ENCODE measurements at places on chromosomes 7 and 10.

DNA sequence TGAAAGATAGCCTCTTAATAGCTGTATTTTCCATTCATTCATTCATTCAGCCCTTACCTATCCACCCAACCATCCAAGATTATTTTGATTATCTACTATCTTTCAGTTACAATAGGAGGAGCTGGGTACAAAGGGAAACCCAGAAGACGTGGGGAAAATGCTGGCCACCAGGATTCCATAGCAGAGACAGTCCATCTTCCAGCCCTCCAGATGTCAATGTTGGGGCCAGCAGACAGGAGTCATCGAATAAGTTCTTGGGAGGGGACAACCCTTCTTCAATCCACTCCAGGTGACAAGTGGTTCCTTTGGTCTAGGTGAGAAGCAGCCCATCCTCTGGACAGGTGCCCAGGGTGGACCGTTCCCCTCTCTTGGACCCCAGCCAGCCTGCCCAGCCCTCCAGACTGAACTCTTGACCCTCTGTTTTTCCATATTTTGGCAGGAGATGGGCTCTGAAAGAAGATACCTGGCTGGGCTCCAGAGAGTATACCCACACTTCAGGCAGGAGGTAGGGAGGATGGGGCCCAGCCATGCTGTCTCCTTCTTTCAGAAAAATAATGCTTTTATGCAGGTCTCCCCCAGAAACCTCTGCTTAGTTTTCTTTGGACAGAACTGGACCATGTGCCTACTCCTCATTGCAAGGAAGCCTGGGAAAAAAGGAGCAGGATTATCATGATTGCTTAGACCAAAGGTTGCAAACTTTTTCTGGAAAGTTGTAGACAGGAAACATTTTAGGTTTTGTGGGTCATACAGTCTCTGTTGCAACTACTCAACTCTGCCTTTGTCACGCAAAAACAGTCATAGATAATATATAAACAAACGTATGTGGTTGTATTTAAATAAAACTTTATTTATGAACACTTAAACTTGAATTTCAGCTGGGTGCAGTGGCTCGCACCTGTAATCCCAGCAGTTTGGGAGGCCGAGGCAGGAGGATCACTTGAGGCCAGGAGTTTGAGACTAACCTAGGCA is 95.5 kb upstream of the SMNDC1 start:
- no peak for DNase-seq

DNA sequence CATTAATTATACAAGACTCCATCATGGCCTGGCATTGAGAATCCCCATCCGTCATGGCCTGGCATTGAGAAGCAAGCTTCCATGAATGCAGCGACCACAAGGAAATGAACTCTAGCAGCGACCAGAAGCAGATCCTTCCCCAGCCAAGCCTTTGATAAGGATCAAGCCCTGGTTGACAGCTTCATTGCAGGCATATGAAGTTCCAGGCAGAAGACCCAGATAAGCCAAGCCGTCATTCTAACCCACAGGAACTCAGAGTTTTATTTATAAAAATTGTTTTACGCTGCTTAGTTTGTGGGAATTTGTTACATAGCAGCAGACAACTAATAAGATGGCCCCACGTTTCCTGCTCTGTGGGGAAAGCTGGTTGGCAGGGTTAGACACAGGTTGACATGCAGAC is 642.3 kb downstream of the GATA3 start:
- DNase-seq = no peak

- DNase-seq = no peak
Measured at GRCh38 chr7:114949231-114949630, 27.3 kb downstream of the MDFIC start.

GRCh38 chr7:1357601-1358271 is 101.5 kb downstream of the MICALL2 start:
- DNase-seq = no peak

DNA sequence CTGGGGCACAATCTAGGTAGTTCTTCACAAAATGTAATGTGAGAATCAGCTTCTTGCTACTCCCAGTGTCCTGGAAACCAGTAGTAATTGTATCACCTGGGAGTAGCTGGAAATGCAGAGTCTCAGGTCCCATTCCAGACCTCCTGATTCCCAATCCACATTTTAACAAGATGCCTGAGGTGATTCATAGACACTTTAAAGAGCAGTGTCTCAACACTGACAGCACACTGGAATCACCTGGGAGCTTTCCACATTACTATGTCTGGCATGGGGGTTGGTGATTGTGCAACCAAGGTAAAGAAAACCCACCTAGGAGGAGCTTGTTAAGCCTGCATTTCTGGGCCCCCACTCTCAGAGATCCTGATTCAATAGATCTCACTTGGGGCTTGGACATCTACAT is 11.1 kb downstream of the DPY19L1 start:
- DNase-seq = no peak

DNA sequence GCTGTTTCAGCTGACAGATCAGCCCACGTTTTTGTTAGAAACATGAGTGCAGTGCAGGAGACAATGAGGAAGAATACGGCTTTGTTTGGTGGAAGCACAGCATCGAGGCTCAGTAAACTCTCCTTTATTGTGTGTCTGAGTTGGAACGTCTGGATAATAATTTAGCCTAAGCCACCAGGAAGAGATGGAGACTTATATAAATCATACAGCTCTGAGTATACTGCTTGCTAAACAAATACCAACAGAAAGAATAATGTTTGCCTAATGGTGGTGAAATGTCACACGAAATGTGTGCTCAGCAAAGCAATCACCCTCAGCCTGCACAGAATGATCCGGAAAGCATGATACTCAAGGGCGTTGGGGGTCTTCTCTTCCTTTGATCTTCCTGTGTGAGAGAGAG is 664.1 kb upstream of the ADARB2 start:
- DNase-seq = no peak

GRCh38 chr7:97390915-97391593 is 273.6 kb downstream of the SDHAF3 start:
- DNase-seq = no peak

GRCh38 chr7:39709768-39710311 is 86.5 kb downstream of the RALA start:
- no peak for DNase-seq

DNA sequence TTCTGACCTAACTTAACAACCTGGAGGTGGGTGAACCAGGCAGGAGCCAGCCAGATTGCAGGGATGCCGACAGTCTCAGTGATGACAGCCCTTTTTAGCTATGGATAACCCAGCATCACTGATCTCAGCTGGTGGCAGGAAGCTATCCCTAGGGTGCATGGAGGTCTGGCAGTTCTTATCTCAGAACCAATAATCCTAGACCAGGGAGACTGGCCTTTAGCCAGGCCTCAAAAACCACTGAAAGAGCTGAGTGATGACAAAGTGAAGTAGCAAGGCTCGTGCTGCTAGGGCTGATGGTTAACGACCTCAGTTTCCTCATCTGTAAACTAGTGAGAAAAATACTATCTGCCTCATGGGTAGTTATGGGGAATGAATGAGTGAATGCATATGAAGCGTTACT is 112.5 kb downstream of the RALA start:
- DNase-seq = peak; percentile 20

- DNase-seq = no peak
Measured at GRCh38 chr10:115157357-115157756, 64.2 kb downstream of the ATRNL1 start.

DNA sequence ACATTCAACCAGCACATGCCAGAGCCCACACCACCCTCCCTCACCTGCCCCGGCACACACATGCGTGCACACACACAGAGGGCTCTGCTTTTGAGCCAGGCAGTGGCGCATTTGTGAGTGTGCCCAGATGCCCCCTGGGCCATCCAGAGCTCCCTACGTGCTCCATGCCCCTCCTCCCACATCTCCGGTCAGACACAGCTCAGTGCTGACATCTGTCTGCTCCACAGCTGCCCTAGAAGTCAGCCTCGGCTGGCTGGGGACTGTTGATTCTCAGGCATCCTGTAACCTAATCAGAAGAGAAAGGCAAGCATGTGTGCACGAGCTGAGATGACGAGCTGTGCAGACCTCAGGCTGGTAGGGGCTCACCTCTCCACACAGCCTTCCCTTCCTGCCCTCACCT is 135.1 kb downstream of the ZMIZ1 start:
- DNase-seq = no peak

DNA sequence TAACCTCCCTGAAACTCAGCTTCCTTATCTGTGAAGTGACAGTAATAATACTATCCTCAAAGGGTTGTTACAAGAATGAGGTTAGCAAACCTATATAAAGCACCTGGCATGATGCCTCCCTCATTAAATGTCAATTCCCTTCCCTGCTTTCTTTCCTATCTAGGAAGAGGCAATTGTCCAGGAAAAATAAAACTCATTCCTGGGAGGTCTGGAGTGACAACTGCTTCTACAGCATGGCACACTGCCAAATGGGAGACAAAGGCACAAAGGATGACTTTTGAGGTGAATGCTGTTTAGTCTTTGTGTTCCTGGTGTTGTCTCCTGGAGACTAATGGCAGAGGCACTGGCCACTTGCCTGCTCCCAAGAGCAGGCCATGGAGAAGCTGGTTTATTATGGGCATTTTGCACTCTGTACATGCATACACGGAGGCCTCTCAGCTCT is 32.2 kb upstream of the PDE1C start:
- no peak for DNase-seq

GRCh38 chr7:39919646-39920045 is 30.4 kb upstream of the CDK13 start:
- no peak for DNase-seq

DNA sequence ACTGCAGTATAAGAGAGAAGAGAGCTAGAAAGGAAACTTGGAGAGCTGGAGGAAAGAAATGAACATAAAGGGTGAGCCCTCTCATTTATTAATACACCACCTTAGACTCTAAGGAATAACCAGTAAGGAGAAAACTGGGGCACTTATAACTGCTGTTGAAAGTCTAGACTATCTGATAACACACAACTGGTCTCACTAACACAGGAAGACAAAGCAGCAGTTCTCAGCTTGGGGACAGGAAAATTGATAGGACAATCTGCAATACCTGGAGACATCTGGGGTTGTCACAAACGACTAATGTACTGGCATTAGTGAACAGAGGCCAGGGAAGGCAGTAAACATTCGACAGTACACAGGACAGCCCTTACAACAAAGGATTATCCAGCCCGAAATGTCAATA is 6.8 kb downstream of the ELMO1 start:
- no peak for DNase-seq

GRCh38 chr10:112959207-112959838 is 9.3 kb downstream of the TCF7L2 start:
- no peak for DNase-seq

DNA sequence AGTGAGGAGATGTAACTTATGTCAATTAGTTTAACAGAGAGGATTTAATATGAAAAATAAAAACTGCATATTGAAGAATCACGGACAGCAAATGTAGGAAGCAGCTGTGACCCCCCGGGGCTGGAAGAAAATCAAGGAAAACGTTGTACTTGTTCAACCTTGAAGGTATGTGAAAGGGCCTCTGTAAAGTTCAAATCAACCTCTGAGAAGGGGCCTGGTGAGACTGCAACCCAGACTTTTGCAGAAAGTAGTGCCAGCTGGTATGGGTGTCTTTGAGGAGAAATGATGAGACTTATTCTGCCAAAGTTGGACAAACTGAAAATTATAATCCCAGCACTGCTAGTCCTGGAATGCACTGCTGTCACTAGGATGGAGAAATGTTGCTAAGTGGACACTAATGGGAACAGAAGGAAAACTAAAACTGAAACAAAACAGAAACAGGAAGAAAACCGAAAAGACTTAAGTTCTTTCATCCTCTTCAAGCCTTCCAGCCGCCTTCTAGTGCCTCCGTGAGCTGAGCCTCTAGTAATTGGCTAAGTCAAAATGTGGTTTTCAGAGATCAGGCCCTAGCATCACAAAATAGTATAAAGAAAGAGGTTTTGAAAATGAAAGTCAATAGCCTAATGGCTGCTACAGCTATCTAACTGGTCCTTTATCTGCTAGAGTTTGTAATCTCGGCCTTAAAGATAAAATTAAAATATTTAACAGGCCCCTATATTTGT is 253.7 kb upstream of the SORCS1 start:
- no peak for DNase-seq

- no peak for DNase-seq
Measured at GRCh38 chr10:117550076-117550475, 7.5 kb downstream of the EMX2 start.

DNA sequence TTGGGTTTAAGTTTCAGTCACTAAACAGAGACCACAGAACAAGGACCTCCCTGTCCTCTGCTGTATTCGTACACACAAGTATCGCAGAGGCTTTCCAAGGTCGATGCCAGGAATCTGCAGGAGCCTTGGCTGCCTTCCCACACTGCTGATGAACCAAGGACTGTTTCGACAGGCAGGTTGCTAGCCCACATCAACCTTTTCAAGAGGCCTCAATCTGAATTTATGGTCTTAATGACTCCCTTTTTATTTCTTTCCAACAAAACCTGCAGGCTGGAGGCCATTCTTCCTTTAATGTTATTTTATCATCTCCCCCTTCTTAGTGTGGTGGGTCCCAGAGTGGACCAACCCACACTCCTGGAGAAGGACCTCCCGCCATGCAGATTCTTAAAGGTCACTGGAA is 45.6 kb downstream of the JCAD start:
- DNase-seq = no peak

GRCh38 chr7:138386821-138387220 is 73.2 kb upstream of the TRIM24 start:
- no peak for DNase-seq

DNA sequence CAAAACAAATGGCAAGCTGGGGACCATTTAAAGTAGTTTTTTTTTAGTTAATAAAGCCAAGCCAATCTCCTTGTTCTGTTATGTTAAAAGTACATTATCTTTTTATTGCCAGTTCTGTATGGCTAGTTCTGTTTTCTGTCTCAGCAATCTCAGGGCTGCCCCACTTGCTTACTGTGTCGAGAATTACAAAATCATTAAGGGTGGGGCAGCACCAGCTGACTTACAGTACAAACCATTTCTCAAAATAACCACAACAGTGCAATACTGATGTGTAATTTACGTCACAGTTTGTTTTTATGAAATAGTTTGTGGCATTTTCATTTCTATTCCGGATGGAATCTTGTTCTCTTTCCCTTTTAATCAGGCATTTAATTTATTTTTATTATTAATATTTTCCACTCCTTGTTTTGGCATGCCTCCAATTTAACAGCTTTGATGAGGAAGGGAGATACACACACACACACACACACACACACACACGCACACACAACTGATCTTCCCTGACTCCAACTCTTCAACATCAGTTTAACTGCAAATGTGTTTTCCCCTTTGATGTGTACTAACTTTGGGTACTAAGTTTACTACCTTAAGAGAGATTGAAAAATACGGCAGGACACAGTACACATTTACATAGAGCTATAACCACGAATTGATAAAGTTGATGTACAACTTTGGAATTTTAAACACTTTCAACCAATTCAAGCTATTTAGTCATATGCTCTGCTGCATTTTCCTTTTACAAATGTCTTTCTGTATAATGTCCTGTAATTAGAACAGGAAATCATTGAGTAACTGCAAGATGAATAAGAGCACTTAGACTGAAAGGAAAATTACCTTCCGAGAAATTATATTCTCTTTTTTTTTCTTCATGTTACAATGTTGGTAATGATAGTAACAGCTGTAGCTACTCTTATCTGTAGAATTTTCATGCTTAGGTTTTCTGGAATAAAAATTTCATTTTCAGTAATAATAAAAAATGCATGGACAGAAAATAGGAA is 91.5 kb downstream of the ARID5B start:
- peak; percentile 80 for DNase-seq

- no peak for DNase-seq
Measured at GRCh38 chr7:14430926-14431325, 441.5 kb upstream of the ETV1 start.

GRCh38 chr10:71243756-71244395 is 31.5 kb downstream of the UNC5B start:
- DNase-seq = no peak

GRCh38 chr7:36202398-36202797 is 49.3 kb downstream of the EEPD1 start:
- peak; percentile 32 for DNase-seq
